ENCODE measurements at places on chromosomes 16 and 17.

DNA sequence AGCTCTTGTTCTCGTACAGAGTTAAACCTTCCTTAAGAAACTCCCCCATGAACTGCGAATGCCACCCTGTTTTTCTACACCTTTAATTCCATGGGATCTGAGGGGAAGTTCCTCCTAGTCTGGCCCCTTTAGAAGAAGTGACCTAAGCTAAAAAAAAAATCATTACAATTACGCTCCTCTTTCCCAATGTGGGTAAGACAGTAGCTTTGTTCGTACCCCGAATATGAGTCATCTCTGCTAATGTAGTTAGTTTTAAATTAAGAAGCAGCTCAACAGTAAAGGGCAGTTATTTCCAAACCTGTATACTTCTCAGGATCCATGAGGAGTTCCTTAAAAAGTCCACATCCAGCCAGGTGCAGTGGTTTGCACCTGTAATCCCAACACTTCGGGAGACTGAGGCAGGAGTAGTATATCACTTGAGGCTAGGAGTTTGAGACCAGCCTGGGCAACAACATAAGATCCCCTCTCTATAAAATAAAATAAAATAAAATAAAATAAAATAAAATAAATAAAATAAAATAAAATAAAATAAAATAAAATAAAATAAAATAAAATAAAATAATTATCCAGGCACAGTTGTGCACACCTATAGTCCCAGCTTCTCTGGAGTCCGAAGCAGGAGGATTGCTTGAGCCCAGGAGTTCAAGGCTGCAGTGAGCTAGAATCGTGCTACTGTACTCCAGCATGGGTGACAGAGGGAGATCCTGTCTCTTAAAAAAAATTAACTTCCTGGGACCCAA, 26.1 kb downstream of the RCVRN start:
- no peak for DNase-seq

DNA sequence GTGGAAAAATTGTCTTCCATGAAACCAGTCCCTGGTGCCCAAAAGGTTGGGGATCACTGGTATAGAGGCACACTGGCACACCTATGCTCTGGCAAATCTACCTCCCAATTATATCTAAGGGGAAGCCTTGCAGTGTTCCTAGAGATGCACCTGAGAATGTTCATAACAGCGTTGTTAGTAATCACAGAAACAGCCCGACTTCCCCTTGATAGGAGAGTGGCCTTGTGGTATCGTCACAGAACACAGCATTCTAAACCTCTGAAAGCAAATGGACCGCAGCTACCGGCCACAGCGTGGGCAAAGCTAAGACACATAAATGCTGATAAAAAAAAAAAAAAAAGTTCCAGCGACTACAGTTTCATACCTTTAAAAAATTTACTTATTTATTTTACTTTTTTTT, 39.1 kb upstream of the ADGRG1 start:
- DNase-seq, result no peak

- no peak for DNase-seq
These were observed 177.7 kb upstream of the CIBAR2 start for GRCh38 chr16:85289760-85290625.

DNA sequence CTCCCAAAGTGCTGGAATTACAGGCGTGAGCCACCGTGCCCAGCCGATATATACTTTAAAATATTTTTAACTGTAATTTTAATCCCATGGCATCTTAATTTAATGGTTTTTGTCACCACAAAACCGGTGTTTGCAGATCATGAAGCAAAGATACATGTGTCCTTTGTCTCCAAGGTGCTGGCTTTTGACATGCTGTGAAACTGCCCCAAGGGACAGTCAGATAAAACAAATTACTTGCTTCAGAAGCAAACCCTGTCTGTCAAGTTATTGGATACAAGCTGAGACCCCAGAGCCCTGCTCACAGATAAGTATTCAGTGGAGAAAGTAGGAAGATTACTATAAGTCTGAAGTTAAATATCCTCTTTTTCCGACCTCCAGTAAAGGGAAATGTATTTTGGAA, 39.8 kb downstream of the ARL4D start:
- no peak for DNase-seq

- DNase-seq, result no peak
These were observed 21.2 kb downstream of the IGFBP4 start for GRCh38 chr17:40464392-40464855.

DNA sequence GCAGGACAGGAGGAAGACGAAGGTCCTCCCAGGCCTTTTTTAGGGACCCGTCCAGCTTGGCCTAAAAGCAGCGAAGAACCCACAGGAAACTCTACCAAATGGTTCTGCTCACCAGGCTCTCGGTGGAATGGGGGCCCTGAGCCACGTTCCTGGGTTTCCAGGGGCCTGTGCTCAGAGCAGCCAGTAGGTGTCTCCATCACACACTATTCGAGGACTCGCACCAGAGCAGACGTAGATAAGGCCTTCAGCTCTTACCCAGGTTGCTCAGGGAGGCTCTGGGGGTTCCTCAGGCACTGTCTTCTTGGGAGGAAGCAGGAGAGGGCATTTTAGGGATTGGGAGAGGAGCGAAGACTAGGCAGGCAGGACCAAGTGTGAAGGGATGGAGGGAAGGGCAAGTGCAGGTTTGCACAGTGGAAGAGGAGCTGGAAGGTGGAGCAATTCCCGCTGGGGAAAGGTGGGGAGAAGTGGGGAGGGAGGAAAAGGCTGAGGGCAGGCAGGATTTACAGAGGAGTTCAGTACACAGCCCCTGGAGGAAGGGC, 157.1 kb downstream of the RGS9 start:
- no peak for DNase-seq

DNA sequence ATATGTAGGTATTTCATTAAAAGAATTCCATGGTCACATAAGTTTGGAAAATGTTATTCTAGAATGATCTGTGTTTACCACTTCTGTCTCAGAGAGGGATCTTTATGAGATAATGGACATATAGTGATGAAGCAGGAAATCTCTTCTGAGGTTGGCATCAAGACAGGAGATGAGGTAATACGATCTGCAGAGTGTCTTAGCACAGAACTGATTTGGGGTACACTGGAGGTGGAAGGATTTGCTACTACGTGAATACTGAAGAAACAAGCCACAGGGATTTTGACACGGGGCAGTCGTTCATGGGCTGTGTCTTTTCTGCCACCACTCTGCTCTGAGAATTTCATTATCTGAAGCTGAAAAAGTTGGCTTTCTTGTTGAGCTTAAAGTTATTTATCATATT, 5.5 kb downstream of the CBFB start:
- no peak for DNase-seq

- no peak for DNase-seq
These were observed 5.2 kb downstream of the GRB7 start for GRCh38 chr17:39742856-39743436.

DNA sequence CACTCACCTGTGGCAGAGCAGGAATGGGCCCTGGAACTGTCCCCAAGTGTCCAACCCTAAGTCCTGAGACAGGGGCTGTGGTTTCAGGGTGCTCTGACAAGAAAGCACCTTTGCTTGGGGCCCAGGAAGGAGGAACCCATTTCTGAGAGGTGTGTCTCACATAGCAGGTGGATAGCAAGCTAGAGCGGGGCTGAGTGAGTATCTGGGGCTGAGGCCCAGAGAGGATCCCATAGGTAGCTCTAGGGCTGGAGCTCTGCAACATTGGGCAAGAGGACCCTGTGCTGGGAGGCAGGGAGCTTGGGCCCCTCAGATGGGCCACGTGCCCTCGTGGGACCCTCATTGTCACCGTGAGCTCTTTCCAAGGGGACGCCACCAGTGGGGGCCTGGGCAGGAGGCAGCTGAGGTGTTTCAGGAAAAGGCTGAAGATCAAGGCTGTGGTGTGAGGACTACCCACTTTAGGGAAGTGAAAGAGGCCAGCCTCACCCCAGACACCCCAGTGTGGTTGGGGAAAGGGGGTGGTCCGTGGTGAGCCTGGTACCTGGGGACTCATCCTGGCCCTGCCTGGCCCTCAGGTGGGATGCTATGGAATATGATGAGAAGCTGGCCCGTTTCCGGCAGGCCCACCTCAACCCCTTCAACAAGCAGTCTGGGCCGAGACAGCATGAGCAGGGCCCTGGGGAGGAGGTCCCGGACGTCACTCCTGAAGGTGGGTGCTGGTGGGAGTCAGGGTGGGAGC, 5.3 kb downstream of the DEF8 start:
- DNase-seq, result peak; percentile 42

DNA sequence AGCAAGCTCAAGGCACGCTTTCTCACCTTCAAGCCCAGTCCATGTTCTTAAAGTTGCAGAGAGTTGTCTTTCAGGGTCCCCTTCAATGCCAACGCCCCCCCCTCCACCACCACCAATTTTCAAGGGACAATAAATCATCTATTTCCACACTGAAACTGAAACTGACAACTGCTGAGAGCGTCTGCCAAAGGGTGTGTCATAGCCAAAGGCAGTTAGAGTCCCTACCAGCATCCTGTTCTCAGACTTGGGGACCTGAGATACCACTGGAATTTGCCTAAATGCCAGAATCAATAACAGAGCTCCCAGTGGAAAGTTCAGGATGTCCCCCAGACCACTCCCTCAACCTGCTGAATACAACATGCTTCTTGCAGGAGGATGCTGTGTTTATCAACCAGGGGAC, 133.2 kb upstream of the SOX9 start:
- no peak for DNase-seq

DNA sequence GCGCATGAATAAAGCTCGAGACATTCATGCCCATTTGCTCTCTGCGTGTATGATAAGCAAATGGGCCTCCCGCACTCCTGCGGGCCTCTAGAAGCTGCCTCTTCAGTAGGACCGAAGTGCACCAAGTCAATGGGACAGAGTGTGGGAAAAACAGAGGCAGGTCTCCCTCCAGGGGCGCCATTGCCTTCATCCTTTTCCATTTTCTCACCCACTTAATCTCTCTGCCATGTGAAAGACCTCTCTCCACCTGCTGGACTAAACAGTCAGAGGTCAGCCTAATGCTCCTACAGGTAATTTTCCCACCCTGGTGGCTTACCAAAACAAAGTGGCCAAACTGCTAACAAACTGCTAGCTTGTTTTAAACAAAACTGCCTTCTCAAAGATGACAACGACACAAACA, 210.9 kb downstream of the ZFHX3 start:
- no peak for DNase-seq

DNA sequence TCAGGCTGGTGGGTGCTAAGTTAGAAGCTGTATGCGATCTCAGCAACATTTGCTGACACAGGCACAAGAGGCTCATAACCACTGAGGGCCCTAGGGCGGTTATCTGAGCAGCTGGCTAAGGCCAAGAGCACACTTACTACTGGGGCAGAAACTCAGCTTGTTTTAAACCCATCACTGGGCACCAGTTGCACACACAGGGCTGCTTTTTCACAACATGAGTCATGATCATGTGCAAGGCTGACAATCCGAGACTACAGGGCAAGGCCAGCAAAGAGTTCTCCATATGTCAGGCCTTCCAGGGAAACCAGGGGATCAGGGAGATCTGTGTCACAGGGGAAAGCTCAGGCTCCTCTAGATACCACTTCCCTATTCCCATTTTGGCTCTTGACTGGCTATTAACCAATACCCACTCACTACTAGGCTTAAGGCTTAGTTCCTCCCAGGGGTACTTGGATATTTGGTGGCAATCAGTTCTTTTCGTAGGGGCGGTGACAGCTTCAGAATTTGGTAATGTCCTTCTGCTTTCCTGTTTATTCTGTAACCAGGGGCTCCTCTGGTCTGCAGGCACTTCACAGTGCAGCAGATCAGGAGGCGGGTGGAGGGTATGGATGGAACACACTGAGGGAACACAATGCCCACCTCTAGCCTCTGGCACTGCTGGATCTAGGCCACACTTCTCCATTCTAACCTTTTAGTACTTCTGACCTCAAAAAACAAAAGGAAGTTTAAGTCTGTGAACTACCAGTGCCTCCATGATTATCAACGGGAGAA, 44.9 kb upstream of the ERN1 start:
- DNase-seq, result no peak

- DNase-seq, result no peak
These were observed 11.5 kb upstream of the TPPP3 start for GRCh38 chr16:67404740-67405226.

Measured in activated B cell treated with CpG ODN at 0.5 μM for 24 hours (primary cell).